ENCODE measurements at places on chromosomes 7 and 10.

DNA sequence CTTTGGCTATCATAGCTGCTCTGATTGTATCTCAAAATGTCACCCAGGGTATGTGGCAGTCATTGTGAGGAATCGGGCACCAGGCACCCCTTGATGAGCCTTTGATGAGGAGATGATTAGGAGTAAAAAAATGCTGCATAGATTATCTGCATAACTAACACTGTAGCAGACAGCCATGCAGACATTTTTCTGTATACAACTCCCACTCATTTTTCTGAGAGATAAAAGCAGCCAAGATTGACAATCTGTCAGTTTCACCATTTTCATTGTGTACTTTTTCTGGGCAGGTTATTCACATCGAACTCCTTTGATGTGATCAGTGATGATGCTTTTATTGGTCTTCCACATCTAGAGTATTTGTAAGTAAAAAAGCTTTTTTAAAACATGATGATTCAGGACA lies 19.4 kb downstream of the LGI1 start:
- no peak for DNase-seq

- DNase-seq, result no peak
Measured at GRCh38 chr7:84277628-84278224, 83.1 kb upstream of the SEMA3A start.

GRCh38 chr7:557558-557881 lies 37.9 kb upstream of the PDGFA start:
- no peak for DNase-seq

DNA sequence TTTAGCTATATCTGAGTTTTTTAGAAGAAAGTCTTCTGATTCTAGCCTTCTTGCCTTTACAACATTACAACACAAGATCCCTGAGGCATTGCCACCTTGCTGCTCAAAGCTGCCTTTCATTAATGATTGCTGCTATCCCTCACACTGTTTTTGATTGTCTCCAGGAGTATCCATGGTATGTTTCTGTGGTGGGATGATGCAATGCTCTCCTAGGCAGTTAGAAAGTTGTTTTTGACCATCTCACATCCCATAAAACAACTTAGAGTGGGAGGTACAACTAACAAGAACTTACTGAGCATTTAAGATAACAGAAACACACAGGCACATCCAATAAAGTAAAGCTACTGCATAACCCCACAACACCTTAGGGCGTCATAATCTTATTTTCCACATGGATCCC lies 1156.0 kb upstream of the LRRTM3 start:
- DNase-seq, result no peak

- DNase-seq, result no peak
Measured at GRCh38 chr7:41891950-41892349, 189.1 kb upstream of the INHBA start.

- no peak for DNase-seq
Measured at GRCh38 chr10:18683427-18683826, 24.2 kb downstream of the ARL5B start.

DNA sequence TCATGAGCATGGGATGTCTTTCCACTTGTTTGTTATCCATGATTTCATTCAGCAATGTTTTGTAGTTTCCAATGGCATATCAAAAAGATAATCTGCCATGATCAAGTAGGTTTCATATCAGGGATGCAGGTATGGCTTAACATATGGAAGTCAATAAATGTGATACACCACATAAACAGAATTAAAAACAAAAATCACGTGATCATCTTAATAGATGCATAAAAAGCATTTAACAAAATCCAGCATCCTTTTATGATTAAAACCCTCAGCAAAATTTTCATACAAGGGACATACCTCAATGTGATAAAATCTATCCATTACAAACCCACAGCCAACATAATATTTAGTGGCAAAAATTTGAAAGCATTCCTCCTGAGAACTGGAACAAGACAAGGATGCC lies 90.3 kb downstream of the ZNF37A start:
- DNase-seq, result no peak

DNA sequence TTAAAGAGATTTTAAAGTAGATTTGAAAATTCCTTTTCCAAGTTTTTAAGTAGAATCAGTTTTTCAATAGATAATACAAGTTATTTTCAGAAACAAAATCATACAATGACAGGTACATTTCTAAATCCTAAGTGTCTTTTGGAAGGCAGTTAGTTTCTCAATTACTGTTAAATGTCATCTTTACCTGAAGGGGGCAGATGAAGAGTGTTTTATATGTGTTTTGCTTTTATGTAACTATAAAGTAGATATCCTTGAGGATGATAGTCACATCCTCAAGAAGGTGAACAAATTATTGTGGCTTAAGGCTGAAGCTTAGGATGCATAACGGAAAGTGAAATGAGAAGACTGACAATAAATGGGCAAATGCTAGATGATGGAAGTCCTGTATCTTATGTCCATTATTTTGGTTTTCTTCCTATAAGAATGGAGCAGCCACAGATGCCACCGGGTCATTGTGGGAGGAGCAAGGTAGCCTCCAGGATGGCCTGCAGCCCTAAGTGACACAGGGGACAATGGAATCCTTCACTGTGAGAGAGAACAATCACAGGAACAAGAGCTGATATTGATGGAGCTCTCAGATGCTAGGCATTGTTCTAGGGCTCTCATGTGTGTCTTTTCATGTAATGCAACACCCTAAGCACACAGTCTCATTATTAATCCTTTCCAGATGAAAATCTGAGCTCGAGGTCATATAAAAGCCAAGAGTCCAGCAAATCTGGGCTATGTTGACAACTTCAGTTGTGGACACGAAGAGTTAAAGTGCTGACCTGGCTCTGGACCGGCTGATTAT lies 14.1 kb upstream of the MKX start:
- DNase-seq, result no peak

DNA sequence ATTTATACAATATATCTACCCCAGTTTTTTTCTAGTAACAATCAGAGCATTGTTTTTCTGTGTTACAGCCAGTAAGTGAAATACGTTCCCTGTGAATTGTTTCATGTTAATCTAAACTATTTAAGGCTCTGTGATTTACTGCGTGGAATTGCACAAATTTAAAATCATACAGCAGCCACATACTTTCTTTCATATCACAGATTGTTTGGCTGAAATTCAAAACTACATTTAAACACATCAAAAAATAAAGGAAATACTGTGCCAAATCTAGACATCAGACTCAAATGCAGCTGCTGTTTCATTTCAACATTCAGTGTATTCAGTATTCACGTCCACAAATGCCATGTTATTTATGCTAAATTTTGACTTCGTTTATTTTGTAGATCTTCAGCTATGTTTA lies 242.6 kb upstream of the HGF start:
- no peak for DNase-seq

- DNase-seq, result no peak
Measured at GRCh38 chr10:113899952-113900598, 45.6 kb downstream of the NHLRC2 start.

GRCh38 chr10:123759501-123760031 lies 93.4 kb downstream of the GPR26 start:
- no peak for DNase-seq

DNA sequence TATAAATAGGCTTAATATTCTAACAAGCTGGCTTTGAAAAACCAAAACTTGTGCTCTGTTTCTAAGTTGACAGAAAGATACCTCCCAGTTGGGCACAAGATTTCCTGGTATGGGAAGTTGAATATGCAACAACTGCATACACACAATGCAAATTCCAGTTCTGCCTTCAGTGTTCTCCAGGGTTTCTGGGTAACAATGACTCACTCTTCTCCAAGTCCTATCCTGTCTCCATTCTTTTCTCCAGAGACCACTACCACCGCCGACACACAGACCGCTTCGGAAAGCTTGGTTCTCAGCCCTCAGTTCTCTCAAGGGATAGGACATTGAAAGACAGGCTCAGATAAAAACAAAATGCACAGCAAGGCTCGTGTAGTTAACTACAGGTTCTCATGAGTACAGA lies 12.2 kb downstream of the PDE1C start:
- DNase-seq, result no peak

- no peak for DNase-seq
Measured at GRCh38 chr10:116753759-116754158, 11.4 kb upstream of the HSPA12A start.

DNA sequence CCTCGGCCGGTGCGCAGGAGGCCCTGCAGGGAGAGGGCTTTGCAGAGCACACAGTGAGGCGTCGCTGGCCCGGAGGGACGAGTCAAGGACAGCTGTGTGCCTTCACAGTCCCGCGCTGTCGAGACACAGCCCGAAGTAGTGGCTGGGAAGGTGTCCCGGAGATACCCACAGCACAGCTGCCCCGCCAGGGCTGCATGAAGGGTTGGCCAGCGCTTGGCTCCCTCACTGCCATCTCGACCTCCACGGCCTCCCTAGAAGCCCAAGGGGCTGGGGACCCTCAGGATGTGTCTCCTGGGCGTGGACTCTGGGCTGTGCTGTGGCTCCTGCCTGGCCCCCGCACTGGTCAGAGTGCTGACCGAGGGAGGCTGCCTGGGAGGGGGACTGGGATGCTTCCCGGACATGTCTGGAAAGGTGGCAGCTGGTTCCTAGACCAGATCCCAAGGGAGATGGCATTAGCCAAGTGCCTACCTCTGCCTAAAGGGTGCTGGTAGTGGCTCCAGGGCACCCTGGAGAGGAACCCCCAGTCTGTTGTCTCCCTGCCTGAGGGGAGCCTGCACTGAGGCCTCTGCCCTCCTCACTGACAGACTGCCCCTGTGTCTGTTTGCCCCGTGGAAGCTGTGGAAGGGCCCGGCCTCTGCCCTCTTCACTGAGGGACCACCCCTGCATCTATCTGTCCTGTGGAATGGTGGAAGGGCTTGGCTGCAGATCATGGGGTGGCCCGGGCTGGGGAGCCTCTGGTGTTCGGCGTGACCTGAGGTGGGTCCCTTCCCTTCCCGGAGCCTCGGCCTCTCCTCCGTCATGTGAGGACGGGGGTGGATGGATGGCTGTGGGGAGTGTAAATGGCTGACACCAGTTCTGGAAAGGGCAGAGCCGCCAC lies 5.8 kb downstream of the ELFN1 start:
- no peak for DNase-seq

DNA sequence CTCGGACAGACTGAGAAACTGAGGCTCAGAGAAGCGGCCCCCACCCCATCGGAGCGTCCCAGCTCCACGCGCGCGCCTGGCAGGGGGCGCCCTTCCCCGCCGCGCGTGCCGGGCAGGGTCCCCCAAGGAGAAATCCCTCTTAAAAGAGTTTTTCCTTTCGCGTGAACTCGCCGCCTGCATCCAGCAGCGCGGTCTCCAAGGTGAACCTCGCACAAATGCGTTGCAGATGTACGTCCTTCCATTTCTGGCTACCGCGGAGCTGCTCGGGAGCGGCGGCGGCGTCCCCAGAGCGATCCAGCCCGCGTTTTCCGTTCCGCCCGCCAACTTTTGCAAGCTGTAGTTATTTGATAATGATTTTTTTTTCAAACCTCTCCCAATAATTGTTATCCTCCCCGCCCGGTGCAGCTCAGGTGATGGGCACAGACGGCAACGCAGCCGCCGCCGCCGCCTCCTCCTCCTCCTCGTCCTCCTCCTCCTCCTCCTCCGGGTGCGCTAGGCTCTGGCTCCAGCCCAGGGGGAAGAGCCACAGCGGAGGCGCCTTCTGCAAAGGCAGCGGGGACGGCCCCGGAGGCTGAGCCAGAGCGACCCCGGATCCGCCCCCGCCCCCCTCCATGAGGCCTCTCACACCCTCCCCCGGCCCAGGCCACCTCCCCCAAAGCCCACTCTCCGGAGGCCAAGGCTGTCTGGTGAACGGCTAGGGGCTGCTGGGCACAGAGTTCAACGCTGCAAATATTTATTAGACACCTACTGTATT lies 74.0 kb upstream of the CUX1 start:
- DNase-seq, result peak; percentile 73

- no peak for DNase-seq
Measured at GRCh38 chr7:80124526-80125264, 9.9 kb upstream of the GNAI1 start.

DNA sequence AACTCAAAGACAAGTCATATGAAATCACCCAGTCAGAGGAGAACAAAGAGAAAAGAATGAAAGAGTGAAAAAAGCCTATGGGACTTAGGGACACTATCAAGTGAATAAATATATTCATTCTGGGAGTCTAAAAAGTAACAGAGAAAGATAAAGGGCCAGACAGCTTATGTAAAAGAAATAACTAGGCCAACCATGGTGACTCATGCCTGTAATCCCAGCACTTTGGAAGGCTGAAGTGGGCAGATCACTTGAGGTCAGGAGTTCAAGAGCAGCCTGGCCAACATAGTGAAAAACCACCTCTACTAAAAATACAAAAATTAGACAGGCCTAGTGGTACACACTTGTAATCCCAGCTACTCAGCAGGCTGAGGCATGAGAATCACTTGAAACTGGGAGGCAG lies 154.7 kb upstream of the TMEM106B start:
- no peak for DNase-seq

DNA sequence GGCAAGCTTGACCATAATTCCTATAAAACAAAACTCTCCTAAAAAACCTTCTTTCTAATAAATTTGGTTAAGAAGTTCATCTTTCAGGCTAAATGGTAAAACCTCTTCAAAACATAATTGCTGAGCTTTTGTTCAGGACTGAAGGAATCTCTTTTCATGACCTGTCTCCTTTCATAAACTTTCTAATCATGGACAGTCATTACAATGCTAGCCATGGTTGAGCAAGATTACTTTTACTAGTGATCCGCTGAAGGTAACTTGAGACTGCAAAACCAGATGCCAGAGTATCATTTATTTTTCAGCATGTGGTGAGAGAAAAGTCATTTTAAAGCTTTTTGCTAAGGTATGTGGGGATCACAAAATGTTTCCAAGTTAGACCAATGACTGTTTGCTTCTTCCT lies 186.4 kb upstream of the RHOBTB1 start:
- DNase-seq, result no peak

GRCh38 chr7:74320645-74321221 lies 31.5 kb downstream of the CLIP2 start:
- DNase-seq, result no peak

GRCh38 chr10:105834261-105835059 lies 1193.4 kb downstream of the SORCS3 start:
- DNase-seq, result no peak

DNA sequence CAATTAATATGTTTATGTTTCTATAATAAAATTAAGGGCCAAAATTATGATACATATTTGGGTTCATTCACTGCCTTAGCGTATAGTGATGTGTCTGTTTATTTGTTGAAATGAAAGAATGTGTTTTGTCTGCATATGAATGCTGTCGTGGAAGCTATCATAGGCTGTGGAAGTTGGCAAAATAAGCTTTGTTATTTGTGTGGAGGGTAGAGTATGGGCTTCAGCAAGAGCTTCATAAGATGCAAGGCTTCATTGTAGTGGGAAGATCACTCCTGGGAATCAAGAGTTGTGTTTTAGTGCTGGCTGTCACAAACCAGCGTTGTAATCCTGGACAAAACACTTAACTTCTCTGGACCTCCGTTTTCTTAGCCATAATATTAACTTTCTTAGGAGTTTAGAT lies 2.5 kb downstream of the SLK start:
- DNase-seq, result no peak
